Inflammatory macrophage (primary cell): ENCODE measurements at places on chromosomes 1 and 21.

DNA sequence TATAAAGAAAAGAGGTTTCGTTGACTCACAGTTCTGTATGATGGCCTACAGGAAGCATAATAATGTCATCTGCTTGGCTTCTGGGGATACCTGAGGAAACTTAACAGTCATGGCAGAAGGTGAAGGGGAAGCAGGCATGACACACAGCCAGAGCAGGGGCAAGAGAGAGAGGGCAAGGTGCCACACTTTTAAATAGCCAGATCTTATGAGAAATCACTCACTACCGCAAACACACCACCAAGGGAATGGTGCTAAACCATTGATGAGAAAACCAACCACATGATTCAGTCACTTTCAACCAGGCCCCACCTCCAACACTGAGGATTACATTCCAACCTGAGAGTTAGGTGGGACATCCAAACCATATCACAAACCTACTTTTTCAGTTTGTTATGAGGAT, 245.9 kb upstream of the SGIP1 start:
- DNase-seq = no peak

GRCh38 chr1:25971066-25971810, 26.6 kb downstream of the PAFAH2 start:
- DNase-seq = peak; percentile 68

DNA sequence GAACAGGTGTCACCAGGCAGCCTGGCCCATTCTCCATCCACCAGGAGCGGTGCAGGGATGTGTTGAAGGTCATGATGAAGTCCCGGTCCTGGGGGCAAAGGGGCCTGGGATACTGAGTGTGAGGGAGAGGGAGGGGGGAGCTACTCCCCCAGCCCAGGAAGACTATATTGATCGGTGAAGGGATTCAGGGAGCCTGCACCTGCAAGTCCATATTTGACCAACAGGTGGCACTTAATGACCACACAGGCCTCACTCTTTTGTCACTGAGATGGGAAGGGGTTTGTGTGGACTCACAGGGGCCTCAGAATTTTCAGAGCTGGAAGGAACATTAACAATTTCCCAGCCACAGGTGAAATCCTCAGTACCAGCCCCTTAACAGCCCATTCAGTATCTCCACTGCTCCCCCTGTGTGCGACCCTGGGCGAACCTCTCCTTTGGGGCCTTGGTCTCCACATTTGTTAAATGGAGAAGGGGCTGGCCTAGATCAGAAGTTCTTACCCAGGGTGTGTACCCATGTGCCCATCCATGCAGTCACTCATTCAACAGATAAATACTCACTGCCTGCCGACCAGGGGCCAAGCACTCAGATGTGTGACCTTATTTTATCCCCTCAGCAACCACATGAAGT, 55.6 kb downstream of the NKAIN1 start:
- no peak for DNase-seq

- DNase-seq = peak; percentile 34
Measured at GRCh38 chr1:211938561-211938997, 96.8 kb downstream of the INTS7 start.

- no peak for DNase-seq
Measured at GRCh38 chr1:85180869-85181268, 19.9 kb downstream of the SYDE2 start.

- no peak for DNase-seq
Measured at GRCh38 chr1:212471891-212472675, 39.4 kb downstream of the NENF start.

DNA sequence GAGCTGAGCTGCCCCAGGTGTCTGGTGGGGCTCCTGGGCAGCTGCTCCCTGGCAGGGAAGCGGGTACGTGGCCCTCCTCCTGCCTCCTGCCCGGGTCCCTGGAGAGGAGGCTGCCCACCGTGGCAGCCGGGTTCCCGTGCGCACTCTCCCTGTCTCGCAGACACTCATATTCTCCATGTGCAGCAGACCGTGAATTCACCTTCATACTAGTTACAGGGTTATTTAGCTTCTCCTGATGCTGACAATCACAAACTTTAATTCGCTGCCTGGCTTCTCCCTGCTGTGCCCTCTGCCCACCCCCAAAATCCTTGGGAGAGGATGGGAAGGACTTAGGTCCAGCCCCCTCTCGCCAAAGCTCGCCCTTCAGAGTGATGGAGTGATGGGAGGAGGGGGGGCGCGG, 95.3 kb downstream of the CASZ1 start:
- no peak for DNase-seq

GRCh38 chr1:8065369-8065768, 39.3 kb upstream of the ERRFI1 start:
- no peak for DNase-seq

DNA sequence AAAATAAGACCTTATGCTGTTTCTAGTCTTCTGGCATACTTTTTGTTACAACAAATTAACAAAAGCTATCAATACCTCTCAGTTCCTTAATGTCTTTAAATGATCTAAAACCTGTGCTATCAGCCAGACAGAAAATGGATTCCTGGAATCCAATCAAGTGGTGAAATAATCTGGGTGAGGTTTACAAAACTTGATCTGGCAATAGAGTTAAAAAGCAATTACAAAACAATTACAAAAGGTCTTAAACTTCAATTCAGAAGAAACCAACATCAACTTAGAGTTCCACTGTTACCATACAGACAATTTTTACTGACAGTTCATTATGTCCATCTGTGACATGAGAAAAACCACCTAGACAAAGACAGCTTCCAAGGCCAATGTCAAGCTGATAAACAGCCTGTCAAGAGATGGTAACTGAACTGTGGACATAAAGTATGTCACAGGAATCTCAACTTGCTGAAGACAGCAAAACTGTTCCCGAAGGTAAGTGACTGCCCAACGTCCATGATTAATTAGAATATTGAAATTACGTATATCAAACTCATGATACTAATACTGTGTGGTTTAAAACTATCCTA, 17.4 kb downstream of the ZZZ3 start:
- no peak for DNase-seq

GRCh38 chr1:201430776-201431175, 9.2 kb upstream of the TNNI1 start:
- DNase-seq = no peak

GRCh38 chr1:25802915-25803314, 2.9 kb downstream of the SELENON start:
- peak; percentile 34 for DNase-seq

- no peak for DNase-seq
Measured at GRCh38 chr21:17370916-17371315, 141.9 kb upstream of the CXADR start.

DNA sequence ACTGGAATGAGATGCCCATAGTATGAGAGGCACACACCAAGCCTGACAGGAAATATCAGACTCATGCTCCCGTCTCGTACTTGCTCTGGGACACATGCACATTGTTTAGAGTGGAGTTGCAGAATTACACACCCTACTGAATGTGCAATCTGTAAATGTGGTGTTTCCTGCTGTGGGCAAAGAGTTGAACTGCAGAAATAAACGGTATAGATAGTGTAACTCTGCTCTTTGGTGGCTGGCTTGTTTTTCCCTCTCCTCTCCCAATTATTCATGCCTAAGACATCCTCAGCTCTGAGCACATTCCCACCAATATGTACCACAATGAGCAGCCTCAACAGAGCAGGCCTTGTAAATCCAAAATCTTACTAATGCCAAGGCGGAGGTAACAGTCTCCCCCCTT, 90.1 kb upstream of the DIRAS3 start:
- no peak for DNase-seq

- no peak for DNase-seq
Measured at GRCh38 chr21:14451546-14451945, 68.6 kb upstream of the HSPA13 start.

DNA sequence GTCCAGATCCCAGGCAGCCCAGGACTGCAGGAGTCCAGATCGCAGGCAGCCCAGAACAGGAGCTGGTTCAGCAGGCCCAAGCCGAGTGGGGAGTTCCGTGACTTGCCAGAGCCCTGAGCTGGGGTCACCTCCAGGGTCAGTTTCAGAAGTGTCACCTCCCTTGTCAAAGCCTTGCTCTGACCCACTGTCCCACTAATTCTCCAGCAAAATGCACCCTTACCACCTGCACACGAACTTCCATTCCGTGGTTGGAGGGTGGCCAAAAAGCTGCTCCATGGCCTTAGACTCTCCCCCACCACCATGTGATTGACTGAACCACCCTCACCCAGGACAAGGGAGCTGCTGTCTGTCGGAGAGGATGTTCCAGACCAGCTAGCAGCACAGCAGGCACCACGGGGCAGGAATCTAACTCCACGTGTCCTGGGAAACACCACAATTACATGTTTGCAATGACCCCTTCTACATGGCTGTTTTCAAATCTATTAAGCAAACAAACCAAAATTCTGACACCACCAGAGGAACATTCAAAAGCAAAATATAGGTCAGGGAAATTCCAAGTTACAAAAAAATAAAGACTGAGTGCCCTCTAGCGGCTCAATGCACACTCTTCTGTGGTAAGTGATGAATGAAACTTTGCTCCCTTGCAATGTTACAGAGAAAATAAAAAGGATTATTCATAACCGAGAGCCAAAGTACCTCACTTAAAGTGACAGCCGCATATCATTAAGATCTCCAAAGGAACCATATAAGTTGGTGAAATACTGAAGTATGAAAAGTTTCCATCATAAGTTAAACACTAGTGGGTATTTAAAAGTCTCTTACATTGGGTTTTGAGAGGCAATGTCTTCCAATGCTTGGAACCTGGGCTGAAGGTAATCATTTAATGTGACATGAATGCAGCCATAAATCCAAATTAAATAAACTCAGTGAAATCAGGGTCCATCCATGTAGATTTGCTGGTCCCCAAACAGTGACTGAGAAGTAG, 76.3 kb downstream of the NPHP4 start:
- peak; percentile 4 for DNase-seq

DNA sequence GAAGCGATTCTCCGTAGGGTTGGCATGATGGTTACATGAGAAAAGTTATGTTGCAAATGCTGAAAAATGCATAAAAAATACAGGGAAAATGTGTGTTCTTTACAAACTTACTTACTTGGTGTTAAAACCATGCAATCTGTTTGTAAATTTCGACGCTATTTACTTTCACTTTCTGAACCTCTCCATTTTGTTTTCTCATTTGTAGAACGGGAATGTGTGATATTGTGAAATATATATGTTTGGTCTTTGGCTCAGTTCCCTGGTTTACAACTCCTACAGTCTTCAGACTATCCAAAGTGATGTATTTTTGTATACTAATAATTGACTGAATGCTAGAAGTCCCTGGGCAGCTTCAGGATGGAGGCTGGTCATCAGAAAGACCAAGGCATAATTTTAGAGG, 982.3 kb downstream of the ADGRL2 start:
- no peak for DNase-seq

- DNase-seq = no peak
Measured at GRCh38 chr21:29390778-29391177, 92.1 kb downstream of the BACH1 start.

GRCh38 chr1:209692745-209693504, 11.7 kb upstream of the HSD11B1 start:
- DNase-seq = peak; percentile 84

GRCh38 chr1:221458447-221459156, 283.3 kb downstream of the DUSP10 start:
- DNase-seq = no peak

GRCh38 chr1:232578651-232579195, 51.2 kb downstream of the SIPA1L2 start:
- DNase-seq = peak; percentile 38

DNA sequence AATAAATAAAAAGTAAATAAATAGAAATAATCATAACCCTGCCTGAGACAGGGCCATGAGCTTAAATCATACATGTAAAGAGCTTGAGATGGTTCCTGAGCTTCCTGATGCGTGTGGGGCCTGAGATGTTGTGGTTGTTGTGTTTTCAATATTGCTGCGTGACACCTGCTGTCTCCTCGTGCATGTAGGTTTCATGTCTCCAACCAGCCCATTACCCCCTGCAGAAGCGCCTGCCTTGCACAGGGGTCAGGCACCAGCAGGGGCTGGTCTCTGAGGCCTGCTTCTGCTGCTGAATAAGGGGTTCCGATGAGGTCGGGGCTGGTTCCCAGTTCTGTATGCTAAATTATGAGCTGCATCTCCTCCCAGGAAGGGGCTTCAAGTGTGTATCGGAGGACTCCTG, 15.9 kb downstream of the UMODL1 start:
- DNase-seq = no peak

GRCh38 chr1:218066332-218066731, 218.8 kb upstream of the RRP15 start:
- DNase-seq = no peak

DNA sequence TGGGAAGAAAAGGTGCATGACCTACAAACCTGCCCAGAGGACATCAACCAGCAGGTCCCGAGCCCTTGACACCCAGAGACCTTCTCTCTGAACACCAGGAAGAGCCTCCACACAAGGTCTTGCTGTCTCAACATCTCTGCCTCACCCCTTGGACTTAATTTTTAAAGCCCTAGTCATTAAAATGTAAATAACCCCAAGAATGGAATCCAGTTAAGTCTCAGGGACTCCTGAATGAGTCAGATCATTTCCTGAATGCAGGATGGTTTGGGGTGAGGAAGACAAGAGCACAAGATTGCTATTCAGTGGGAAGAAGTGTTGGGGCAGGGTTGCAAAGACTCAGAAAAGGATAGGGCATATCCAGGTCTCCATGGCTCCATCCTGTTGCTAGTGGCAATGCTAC, 17.8 kb upstream of the GRIK3 start:
- no peak for DNase-seq

- DNase-seq = no peak
Measured at GRCh38 chr1:116431870-116432500, 58.9 kb downstream of the ATP1A1 start.

DNA sequence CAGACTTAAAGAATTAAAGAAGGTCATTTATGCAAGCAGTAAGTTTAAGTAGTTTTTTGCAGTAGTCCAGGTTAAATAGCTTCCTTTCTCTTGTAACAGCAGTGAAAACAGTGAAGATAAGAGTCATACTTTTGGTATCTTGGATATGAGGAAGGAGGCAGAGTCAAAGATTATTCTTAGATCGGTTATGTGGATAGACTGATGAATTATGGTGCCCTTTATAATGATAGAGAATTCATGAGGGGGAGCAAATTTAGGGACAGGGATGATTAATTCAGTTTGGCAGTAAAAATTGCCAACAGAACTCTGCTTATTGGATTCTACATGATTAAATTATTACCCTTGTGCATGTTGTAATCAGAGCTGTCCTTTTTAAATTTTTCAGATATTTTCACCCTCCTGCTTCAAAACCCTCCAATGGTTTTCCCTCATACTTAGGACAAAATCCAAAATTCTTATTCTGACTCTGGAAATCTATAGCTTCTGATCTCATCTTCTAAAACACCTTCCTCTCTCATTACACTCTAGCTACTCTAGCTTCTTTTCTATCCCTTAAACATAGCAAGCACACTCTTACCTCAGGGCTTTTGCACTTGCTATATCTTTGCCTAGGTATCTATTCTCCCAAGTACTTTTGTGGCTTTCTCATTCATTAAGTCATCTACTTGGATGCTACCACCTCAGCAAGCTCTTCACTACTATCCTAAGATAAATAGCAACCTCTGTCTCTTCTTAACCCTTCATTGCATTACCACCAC, 79.8 kb downstream of the PKN2 start:
- no peak for DNase-seq

GRCh38 chr1:10513199-10513598, 38.4 kb downstream of the PEX14 start:
- no peak for DNase-seq
